ENCODE measurements at places on chromosomes 7 and 10.

GRCh38 chr10:94129393-94130130 lies 135.8 kb downstream of the PLCE1 start:
- DNase-seq = no peak

DNA sequence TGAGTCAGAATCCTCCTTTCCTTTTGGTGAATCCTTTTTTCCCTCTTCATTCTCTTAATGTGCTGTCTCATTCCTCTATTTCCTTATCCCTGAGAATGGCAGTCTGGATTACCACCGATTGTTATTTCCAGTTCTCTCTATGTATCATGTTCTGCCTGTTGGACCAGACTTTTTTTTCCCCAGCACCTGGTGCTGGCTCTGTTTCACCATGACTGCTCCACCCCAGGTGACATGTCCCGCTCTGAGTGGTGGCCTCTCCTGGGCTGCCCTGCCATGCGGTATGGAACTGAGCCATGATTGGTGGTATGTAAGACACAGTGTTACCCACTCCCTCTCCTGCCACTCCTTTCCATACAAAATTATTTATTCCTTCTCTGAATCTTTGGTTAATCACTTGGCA lies 399.9 kb downstream of the GATA3 start:
- DNase-seq = no peak

DNA sequence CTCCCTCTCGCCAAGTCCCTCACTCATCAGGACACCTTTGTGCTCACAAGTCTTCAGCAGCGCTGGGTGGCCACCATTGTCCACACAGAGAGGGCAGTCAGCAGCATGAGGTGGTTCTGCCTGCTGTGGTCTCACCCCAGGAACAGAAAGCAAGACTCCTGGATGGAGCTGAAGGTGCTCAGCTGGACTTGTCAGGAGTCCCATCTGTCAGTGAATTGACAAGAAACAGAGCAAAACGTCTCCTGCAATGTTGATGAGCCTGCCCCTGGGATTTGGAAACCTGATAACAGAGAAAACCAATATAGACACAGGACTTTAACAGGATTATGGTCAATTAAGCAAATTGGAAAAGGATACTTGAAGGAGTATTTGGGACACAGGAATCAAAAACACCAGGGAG lies 122.2 kb upstream of the PRSS58 start:
- no peak for DNase-seq

DNA sequence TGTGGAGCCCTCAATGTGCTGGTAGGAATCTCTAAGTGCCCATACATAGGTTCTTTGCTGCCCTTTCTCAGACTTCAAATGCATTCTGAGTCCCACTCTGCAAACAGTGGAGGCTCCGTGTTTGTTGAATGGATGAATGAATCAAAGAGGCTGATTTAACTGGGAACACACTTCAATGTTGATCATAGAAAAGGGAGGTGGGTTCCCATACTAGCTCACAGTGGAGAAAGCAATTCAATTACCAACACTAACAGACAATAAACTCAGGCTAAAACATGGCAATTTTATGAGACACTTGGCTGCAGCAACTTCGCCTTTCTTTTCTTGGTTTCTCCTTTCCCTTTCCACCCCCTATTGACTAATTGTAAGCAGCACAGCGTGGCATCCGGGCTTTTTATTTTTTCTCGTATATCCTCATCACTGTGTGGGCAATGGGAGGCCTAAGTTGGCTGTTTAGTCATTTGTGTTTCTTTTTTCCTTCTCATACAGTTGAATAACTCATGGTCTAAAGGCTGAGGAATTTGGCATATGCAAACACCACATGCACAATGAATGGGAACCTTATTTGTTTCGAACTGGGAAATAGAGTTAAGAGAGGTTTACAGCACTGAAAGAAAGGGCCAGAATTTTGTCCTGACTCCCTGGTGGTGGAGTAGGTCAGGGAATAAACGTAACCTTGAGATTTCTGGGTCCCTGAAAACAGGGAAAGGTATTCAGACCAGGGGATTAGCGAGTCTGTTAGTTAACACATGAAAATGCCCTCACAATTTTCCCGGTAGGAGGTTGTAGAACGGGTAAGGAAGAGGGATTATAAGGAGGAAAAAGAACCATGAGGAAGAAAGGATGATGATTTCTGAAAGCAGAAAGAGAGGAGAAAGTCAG lies 858.5 kb downstream of the KCNMA1 start:
- DNase-seq = no peak

DNA sequence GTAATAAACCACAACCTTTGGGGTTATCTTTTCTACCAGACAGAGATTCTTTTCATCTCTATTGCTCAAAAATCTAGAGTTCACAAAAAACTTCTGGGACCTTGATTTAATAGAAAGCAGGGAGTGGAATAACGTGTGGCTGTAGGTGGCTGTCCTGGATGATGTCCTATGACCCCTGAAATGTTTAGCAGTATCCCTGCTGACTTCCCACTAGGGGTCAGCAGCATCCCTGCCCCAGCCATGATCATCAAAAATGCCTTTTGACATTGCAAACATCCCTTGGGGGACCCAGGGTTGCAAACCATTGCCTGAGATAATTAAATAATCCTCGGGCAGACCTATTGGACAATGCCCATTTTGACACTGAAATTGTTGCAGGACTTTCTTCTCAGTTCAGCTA lies 177.1 kb downstream of the USP6NL start:
- DNase-seq = no peak

GRCh38 chr7:155361346-155361680 lies 63.6 kb downstream of the INSIG1 start:
- no peak for DNase-seq

GRCh38 chr10:124374535-124375352 lies 44.0 kb downstream of the OAT start:
- no peak for DNase-seq

GRCh38 chr7:98643236-98643985 lies 26.3 kb downstream of the NPTX2 start:
- no peak for DNase-seq

GRCh38 chr7:141695803-141696289 lies 6.1 kb downstream of the DENND11 start:
- DNase-seq = no peak

DNA sequence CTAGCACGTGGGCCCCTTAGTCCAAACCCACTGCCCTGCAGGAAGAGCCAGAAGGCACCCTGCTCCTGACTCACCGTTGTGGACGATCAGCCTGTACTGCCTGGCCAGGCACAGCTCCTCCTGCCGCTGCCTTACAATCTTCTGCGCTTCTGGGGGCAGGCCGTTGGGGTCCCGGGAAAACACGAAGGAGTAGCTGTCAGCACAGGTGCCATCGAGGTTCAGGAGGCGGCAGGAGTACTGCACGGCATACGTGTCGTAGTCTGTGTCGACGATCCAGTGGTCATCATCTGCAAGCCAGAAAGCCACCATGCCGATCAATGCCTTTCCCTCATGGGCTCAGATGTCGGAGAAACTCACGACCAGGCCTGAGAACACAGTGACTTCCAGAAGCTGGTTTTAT lies 7.3 kb downstream of the RBP4 start:
- DNase-seq = no peak

- DNase-seq = no peak
These were observed 192.6 kb downstream of the CALN1 start for GRCh38 chr7:72219500-72219899.

DNA sequence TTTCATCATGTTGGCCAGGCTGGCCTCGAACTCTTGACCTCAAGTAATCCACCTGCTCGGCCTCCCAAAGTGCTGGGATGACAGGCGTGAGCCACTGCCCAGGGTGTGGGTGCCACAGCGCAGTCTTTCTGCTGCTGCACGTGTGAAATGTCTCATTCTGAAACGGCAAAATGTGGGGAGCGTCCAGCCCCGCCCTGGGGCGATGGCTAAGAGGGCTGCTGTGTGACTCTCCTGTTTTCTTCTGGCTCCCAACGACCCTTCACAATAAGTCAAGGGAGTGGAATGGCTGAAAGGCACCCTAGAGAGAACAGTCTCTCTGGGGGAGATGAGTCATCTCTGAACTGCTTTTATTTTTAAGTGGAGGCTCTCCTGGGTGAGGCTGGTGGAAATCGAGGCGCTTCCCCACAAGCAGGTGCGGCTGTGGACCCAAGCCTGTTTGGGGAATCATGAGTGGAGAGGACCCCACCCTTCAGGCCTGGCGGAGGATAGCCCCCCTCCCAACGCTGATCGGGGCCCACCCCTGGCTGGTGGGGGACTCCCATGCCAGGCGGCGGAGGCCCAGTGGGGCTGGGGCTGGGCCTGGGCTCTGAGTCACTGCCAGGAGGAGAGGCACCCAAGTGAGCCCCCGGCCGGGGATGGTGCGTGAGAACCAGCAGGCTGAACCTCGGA lies 18.0 kb downstream of the ADAP1 start:
- DNase-seq = no peak

DNA sequence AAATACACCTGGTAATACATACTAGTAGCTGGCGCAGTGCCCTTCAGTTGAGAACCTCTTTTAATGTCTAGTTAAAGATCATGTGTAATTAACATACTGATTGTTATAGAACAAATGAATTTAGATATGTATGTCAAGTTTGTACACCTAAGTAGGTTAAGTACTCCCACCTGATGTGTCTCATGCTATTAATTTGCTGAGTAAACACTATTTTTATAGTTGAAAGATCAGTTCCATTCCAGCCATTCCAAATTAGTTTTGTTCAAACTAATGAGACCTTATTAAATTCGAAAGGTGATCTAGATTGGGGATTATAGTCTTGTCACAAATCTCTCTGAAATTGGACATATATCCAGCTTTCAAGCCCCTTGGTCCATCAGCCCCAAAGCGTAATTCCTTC lies 710.0 kb downstream of the LRMDA start:
- DNase-seq = no peak

DNA sequence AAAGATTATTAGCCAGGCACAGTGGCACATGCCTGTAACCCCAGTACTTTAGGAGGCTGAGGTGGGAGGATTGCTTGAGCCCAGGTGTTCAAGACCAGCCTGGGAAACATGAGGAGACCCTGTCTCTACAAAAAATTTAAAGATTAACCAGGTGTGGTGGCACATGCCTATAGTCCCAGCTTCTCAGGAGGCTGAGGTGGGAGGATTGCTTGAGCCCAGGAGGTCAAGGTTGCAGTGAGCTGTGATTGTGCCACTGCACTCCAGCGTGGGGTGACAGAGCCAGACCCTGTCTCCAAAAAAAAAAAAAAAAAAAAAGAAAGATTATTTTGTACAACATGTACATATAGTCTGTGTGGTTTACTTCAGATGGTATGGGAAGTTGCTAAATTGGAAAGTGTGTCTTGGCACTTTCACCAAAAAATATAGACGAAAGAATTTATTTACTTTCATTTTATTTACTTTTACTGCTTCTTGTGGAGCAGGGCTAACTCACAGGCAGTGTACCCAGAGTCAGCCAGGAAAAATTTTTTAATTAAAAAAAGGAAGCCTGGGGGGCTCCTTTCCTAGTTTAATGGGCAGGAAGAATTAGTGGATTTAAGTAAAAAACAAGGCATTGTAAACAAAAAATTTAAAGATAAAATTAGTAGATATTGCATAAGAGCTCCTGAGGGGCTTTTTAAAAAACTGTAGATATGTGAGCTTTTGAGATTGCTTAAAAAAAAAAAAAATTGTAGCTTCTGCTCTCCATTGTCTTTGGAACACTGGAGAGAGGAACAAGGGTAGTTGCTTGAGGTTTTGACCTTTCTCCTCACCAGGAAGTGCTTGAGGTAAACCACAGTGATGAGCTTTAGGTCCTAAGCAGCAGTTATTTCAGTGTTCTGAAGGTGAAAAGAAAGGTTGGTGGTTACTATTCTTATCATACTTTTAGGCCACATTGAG lies 44.6 kb upstream of the VDAC2 start:
- DNase-seq = no peak

DNA sequence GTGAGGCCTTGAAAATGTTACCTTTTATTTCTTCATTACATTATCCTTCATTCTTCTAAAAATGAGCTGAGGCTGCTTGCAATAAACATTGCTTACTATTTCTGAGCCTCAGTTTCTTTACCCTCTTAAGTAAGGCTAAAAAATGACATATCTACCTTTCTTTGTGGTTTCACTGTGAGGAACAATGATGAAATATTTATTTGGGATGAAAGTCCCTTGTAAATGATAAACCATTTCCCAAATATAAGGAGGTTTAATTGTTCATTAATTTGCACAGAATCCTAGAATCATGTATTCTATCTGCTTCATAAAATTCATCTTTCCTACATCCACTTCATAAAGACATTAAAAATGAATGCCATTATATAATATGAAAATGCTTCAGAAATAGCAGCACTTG lies 27.9 kb downstream of the ZC3HAV1 start:
- DNase-seq = no peak

DNA sequence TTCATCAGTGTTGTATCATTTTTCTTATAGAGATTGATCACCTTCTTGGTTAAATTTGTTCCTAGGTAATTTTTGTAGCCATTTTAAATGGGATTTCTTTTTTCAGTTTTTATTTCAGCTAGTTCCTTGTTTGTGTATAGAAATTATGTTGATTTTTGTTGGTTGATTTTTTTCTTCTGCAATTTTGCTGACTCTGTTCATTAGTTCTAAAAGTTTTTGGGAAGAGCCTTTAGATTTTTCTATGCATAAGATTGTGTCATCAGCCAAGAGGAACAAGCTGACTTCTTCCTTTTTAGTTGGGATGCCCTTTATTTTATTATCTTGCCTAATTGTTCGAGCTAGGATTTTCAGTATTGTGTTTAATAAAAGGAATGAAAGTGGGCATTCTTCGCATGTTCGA lies 222.2 kb upstream of the TEX47 start:
- no peak for DNase-seq

DNA sequence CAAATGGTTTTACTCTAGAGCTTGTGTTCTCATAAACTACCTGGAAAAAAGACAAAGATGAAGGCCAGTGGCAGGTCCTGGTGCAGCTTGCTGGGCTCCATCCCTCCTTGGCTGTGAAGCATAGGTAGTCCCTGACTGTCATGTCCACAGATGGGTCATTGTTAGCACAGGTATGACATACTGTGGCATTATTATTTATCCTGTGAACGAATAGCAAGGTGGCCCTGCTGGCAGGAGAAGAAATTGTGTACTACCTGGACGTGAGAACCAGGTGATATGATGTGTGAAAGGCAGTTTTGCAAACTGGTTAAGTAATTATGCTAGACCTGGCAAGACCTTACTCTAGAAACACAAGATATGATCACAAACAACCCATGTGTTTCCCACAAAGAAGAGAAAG lies 63.9 kb downstream of the CCDC71L start:
- no peak for DNase-seq

All from stimulated activated CD8-positive, alpha-beta memory T cell treated with anti-CD3 and anti-CD28 coated beads, Interleukin-7, amount 100 ng/mL, for 48 hours (primary cell).